Skeletal muscle cell (primary cell): ENCODE measurements at places on chromosomes 3 and 15.

GRCh38 chr3:127040216-127040615 lies 57.3 kb downstream of the PLXNA1 start:
- DNase-seq: no peak

GRCh38 chr3:60935709-60936108 lies 315.5 kb downstream of the FHIT start:
- peak; percentile 61 for DNase-seq

GRCh38 chr3:33144433-33144832 lies 30.6 kb downstream of the CRTAP start:
- no peak for DNase-seq

DNA sequence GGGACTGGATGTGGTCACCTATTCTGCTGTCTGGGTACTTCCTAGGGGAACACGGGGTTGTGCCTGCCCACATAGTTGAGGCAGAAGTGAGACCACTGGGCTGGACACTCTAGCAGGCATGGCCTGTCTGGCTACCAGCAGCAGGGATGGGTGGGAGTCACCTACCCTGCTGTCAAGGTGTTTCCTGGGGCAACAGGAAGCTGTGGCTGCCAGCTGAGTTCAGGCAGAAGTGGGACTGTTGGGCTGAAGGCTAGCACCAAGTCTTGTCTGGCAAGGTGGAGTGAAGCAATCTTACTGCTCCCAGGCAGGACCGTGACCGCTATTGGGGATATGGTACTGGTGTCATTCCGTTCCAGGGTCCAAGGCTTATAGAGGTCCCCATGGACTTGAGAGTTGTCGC lies 20.3 kb upstream of the ZDHHC23 start:
- DNase-seq: no peak

DNA sequence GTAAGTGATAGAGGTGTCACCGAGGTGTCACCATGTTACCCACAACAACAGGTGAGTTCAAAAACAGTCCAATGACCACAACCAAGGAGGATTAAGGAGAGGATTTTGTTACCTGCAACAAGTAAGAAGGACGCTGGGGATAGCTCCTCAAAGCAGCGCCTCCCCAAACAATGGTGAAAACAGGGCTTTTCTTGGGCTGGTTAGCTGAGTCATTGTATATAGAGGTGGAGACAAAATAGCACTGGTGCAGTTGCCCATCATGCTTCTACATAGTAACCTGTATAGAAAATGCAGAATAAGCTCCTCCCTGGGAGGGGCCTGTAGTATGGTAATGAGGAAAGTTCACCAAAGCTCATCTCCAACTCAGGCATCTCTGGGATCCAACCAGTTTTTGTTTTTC lies 116.9 kb upstream of the EIF1B start:
- DNase-seq: no peak

DNA sequence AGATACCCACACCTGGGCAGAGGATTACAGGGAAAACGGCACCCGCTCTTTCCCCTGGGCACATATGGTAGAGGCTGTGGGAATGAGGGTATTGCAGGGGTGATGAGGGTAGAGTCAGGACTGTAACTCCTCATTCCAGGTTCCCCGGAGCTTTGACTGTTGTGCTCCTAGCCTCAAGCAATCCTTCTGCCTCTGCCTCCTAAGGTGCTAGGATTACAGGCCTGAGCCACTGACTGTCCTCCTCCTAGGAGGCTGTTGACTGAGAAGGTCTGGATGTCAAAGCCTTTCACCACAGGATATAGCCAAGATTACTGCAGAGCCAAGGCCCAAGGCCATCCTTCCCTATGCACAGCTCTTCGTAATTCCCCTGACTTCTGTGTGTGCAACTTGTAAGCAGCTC lies 1.1 kb upstream of the MPI start:
- DNase-seq: no peak

DNA sequence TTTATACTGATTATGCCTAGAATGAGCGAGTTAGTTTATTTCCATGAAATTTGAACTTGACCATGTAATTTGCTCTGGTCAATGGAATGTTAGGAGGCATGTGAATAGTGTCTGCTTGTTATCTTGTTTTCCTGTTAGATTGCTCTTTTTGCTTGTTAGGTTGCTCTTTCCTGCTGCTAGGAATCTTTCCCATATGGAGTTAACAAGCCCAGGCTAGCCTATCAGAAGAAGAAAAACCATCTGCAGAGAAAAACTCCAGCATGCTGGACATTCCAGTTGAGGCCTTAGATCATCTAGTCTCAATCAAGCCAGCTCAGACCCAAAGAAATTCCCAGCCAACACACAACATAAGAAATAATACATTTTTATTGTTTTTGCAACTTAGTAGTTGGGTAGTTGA lies 470.2 kb upstream of the AGTR1 start:
- no peak for DNase-seq
